CD4-positive, alpha-beta T cell treated with Interleukin-1 beta for 1 hour (primary cell): ENCODE measurements at places on chromosomes 3 and 15.

- DNase-seq: no peak
Measured at GRCh38 chr3:78990156-78990555, 777.6 kb downstream of the ROBO1 start.

DNA sequence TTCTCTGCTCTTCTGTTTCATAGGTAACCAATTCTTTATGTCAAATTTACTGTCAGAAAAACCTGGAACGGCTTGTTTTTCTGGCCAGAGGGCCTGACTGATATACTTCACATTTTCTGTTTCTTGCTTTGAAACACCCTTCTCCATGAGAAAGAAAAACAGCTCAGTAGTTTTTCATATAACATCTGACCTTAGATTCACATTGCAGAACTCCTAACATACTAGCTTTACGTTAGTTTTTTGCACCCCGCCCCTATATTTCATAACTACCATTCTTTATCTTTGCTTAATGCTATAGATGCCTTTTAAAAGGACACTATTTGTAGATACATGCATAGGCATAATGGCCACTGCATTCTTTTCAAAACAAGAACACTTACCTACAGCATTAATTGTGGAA lies 83.9 kb upstream of the TSC22D2 start:
- DNase-seq: no peak

GRCh38 chr15:27401471-27401870 lies 430.5 kb downstream of the GABRG3 start:
- no peak for DNase-seq

GRCh38 chr3:106086038-106086437 lies 217.2 kb upstream of the CBLB start:
- DNase-seq: no peak

GRCh38 chr3:99549220-99549619 lies 89.2 kb upstream of the COL8A1 start:
- no peak for DNase-seq

DNA sequence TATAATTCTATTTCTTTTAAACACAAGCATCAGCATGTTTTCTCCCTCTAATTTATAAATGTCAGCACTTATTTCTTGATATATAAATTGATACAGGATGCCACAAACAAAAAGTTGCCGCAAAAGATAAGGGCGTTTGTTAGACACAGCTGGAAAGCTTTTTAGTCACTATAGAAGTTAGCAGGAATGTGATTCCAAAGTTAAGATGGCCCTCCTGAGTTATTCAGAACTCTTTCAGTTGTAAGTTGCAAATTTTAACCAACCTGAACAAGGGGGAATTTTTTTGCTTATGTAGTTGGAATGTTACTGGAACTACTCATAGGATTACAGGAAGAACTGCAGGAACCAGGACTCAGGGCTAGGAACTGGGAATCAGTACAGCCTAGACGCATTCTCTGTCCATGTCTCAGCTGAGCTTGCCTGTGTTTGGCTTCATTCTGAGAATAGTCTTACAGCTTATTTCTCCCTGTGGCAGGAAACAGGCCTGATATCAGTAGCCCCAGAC lies 166.3 kb downstream of the VGLL4 start:
- DNase-seq: no peak

- DNase-seq: peak; percentile 10
Measured at GRCh38 chr3:135226057-135226456, 431.0 kb downstream of the EPHB1 start.

- peak; percentile 55 for DNase-seq
Measured at GRCh38 chr3:150763841-150764483, 993 bp upstream of the SIAH2 start.

- no peak for DNase-seq
Measured at GRCh38 chr15:56383010-56383409, 17.8 kb downstream of the TEX9 start.

GRCh38 chr3:57157545-57157944 lies 7.6 kb downstream of the IL17RD start:
- DNase-seq: no peak

GRCh38 chr15:77764095-77764494 lies 131.4 kb upstream of the LINGO1 start:
- no peak for DNase-seq

DNA sequence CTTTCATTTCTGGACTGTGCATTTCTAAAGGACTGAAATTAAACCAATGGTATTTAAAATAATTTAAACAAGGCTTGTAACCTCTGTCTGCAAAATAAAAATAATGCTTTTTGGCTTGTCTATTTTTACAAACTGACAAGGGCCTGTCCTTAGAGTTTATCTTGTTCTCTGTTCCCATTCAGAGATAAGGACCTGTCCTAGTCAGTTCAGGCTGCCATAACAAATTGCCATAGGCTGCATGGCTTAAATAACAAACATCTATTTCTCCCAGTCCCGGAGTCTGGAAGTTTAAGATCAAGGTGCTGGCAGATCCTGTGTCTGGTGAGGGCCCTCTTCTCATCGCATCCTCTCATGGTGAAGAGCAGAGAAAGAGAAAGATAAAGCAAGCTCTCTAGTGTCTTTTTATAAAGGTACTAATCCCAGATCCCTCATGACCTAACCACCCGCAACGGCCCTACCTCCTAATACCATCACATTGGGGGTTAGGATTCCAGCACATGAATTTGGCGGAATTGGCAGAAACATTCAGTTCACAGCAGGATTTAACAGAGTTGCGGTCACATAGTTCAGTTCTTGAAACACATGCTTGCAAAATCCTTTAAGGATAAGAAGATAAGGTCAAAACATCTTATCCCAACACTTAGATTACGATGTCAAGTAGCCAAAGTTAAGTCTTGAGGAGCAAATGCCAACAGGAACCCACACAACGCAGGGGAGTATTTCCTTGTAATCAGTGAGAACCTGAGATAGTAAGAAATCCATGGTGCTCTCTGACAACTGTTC lies 17.8 kb downstream of the KBTBD8 start:
- DNase-seq: no peak

DNA sequence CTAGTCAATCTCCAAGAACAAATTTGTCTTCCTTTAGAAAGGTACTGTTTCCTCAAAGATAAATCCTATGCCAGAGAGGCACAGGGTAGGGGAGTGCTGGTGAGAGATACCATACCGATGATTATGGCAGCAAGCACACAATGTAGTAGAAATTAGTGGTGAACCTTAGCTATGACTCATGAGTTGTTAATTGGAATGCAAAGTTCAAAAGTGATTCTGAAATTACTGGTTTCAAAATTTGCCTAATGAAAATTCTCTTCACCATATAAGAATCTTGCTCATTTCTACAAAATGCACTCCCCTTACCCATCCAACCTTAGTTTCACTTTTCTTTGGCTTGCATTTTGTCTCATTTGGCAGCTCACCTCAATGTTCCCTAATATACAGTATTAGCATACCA lies 139.5 kb upstream of the SLC2A2 start:
- DNase-seq: no peak

DNA sequence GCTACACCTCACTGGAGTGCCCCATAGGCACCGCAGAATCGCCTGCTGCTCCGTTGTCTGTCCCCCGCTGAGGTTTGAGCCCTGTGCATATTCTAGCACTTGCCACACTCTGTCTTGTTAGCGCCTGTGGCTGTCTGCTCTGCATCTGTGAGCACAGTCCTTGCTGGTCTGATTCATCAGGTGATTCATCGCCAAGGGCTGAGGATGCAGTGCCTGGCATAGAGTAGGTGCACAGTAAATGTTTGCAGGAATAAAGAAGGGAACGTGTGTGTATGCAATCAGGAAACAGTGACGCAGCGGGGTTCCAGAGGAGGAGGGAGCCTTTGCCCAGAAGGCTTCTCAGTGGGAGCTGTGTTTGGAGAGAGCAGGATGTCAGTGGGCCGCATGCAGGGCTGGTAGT lies 124.0 kb upstream of the PLXNA1 start:
- no peak for DNase-seq

- DNase-seq: no peak
Measured at GRCh38 chr3:49098429-49098828, 4.6 kb upstream of the QRICH1 start.

GRCh38 chr3:45691842-45692241 lies 2.6 kb downstream of the SACM1L start:
- DNase-seq: no peak

GRCh38 chr3:196951371-196951770 lies 9.0 kb upstream of the NCBP2 start:
- no peak for DNase-seq

GRCh38 chr3:105246536-105246935 lies 120.2 kb upstream of the ALCAM start:
- DNase-seq: no peak

DNA sequence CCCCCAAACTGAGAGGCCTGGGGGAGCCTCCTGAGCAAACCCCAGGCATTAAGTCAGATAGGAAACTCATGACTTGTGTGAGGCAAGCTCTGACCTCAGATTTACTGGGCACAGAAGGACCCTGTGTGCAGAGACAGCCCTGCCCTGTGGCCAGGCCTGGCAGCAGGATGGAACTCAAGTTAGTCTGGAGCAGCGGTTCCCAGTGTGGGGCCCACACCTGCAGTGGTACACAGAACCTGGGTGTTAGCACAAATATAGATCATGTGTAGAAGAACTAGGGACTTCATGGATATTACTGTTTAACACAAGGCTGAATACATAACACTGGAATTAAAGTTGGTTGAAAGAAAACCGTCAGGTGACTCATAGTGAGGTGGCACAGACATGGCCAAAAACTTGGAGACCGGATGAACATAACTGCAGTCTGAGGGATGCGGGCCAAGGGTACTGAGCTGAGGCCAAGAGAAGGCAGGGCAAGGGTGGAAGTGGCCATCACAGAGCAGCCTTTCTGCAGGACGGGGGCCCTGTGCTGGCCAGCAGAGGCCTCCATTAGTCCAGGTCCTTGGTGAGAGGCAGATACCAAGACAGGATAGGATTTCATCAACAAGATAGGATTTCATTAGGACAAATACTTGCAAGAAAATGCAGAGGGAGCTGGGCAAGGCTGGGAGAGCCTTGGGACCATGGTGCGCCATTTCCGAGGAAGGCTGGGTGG lies 40.9 kb downstream of the IRAK2 start:
- no peak for DNase-seq

DNA sequence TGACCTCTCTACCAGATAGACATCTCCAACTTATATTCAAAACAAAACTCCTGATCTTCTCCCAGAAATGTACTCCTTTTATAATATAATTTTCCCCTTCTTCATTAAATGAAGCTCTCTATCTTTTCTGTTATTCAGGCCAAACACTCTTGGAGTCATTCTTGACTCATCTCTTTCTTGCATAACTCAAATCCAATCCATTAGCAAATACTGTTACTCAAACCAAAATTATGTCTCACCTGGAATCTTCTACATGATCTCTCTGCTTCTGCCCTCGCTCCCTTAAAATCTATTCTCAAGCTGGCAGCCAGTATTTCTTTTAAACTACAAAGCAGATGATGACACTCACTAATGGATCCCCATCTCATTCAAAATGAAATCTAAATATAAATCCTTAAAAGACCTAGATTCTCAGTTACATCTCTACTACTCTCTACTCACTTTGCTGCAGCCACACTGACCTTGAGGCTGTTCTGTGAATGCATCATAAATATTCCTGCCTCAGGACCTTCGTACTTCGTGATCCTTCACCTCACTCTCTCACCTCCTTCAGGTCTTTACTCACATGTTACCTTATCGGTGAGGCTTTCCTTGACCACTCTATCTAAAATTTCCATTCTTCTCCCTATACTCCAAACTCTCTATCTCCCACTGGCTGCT lies 160.9 kb downstream of the TBC1D5 start:
- no peak for DNase-seq

DNA sequence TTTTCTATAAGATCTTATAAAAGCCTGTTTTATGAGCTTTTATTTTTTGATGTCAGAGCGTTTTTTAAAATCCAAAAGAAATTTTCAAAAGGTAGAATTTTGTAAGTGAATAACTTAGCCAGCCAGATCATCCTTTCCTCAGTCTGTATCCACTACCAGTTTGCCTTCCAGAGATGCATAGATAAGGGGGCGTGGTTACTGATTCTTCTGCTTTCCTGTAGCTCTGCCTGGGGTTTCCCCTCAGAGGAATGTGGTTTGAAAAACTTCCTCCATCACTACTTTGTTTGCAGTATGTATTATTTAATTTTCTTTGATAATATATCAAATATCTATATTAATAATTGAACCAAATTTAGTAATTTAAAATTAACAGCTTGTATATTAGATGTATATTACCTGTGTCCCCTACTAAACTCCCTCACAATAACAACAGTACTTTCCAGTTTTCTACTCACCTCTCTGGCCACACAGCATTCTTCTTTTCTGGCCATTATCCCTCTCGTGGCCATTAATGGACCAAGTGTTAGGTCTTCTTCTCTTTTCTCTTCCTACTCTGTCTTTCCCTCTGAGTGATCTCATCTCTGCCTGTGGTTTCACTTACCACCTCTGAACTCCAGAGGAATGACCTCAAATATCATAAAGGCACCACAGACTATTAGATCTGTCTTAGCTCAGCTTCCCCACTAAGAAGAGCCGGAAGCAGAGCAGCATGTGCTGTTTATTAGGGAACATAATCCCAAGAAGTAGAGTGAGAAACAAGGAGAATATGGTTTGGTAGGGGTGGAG lies 239.7 kb downstream of the UBE2E2 start:
- peak; percentile 30 for DNase-seq

DNA sequence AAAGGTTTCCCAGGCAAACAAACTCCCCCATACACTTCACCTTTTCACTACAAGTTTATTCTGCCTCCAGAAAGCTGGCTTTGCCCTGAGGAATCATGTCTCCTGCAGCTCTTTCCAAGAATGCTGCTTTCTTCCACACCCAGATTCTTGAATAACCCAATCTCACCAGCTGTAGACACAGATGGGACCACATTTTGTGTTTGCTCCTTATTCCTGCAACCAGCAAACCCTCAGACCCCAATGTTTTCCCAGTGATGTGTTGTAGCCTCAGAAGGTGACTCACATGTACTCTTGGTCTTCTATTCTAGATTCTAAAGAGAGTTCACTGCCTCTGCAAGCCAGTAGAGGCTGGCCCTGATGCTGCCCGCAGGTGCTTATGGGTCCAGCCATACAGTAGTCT lies 23.6 kb upstream of the TRIM59 start:
- DNase-seq: no peak

DNA sequence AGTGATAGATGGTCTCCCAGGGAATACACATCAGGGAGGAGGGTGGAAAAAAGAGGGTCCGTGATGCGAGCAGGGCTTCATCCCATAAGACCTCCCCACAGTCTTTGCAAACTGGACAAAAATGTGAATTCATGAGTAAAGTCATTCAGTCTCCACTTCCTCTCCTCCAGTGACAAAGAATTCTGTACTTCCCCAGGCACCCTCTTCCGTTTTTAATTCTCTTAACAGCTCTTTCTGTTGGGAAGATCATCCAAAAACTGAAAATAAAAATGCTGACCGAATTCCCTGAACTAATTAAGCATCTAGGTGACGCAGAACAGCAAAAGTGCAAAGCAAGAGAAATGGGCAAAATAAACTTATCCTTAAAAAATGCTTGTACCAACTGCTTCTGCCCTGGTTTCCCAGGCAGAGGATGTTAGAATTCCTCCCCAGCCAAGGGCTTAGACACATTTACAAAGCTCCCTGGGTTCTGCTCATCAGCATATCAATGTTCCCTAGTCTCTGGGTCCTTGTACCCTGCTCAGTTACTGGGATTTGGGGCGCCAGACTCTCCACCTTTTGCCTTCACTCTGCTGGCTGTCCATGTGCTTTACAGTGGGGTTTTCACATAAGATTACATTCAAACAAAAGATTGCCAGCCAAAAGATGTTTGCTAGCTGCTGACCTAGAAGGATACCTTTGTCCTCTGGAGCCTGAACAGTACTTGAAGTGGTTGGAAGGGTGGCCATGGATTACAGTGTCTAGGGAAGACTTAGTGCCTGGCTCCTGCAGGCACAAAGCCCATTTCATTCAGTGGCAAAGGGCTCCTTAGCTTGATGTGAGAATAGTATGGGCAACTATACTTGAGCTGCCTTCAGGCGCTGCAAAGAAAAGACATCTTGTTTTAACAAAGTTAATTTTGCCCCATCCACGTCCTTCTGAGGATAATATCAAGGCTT lies 69.4 kb downstream of the ARNT2 start:
- no peak for DNase-seq
